Activated CD4-positive, alpha-beta T cell treated with anti-CD3 and anti-CD28 coated beads for 4 hours (primary cell): ENCODE measurements at places on chromosomes 4 and X.

- DNase-seq, result no peak
These were observed 9.8 kb upstream of the FAM3A start for GRCh38 chrX:154525606-154526490.

DNA sequence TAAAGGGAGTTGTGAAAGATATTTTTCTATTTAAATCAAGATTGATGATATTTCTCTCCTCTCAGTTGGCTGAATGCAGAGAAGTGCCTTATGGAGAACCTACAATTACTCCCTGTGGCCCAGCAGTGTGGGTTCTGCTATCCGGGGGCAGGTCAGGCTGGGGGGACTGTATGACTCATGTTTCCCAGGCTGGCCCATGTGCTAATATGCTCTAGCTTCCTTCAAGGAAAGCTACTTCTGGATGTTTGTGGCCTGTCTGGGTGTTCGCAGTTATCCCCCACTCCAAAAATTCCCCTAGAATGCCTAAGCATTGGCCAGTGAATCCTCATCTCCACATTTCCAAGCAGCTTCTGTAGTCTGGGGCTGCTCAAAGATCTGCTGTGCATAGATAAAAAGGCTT lies 58.9 kb upstream of the SPP1 start:
- DNase-seq, result no peak

- DNase-seq, result no peak
These were observed 14.2 kb upstream of the RPS6KA3 start for GRCh38 chrX:20280938-20281337.

DNA sequence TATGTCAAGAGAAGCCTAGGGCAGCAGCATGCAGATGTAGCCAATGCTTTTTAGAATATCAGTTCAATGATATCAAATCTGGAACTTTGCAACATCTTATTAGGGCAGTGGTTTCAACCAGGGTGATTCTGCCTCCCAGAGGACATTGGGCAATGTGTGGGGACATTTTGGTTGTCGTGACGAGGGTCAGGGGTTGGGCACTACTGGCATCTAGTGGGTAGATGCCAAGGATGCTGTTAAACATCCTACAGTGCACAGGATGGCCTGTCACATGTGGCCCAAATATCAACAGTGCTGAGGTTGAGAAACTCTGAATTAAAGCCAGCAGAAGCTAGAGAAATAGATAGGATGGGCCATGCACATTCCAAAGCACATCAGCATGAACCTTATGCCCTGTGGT lies 152.3 kb downstream of the AMELX start:
- no peak for DNase-seq

GRCh38 chr4:8200302-8200975 lies 1.3 kb downstream of the SH3TC1 start:
- peak; percentile 35 for DNase-seq

- DNase-seq, result no peak
These were observed 98.2 kb upstream of the CBR4 start for GRCh38 chr4:169108303-169108702.

DNA sequence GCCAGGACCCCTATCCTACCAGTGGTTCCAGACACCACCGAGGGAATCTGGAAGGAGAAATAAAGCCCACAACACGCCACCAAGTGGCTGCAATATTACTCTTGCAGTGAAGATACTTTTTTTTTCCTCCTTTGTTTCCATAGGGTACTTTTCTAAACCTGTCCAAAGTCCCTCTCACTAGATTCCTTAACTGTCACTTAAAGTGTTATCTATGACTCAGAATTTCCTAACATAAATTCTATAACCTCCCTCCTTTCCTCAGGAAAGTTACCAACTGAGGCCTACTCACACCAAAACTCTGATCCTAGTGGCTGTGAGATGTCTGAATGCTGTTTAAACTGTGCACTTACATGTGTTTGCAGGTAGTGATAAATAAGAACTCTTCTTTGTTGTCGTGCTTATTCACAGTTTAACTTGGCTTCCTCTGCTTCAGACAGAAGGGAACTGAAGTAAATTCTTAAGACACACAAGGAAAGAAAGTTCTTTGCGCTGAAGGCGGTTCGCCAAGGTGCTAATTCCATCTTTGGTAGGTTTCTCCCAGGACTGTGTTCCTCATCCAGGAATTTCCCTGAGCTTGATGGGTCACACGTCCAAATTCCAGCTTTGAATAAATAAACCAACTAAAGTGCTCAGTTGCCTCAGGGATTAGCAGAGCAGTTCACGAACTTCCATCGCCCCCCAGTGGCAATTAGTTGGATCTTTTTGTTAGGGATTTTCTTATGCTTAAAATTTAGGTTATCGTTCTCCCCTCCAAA lies 10.7 kb upstream of the HCCS start:
- DNase-seq, result no peak

DNA sequence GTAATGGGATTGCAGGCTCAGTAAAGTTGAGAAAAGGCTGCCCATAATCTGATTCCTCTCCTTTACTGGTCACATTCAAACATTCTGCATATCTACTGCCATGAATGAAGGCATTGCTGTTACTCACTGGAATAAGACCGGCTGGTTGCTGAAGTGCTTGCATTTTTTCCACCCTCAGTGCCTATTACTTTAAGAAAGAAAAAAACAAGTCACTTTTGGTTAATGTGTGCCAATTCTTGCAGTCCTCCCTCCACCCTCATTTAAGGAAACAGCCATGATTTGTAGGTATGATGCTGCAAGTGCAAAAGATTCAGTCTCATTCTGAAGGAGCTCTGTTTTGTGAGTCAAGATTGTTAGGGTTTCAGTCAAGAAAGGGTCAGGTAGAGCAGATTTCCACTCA lies 94.9 kb downstream of the EMCN start:
- no peak for DNase-seq

DNA sequence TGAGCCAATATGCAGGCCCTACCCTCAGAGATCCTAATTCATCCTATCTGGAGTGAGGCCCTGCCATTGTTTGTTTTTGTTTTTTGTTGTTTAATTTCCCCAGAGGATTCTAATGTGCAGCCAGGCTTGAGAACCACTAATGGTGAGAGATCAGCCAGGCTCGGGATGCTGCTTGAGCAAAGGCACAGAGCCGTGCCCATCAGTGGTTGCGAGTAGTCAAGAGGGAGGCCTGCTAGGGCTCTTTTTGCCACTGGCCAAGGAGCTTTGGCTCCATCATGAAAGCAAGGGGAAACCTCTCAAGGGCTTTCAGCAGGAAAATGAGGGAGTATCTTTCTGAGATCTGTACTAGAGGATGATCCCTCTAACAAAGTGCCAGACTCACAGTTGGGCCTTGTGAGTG lies 2.7 kb downstream of the TCEANC start:
- no peak for DNase-seq

- no peak for DNase-seq
These were observed 626.7 kb upstream of the FRG1 start for GRCh38 chr4:189313861-189314513.

DNA sequence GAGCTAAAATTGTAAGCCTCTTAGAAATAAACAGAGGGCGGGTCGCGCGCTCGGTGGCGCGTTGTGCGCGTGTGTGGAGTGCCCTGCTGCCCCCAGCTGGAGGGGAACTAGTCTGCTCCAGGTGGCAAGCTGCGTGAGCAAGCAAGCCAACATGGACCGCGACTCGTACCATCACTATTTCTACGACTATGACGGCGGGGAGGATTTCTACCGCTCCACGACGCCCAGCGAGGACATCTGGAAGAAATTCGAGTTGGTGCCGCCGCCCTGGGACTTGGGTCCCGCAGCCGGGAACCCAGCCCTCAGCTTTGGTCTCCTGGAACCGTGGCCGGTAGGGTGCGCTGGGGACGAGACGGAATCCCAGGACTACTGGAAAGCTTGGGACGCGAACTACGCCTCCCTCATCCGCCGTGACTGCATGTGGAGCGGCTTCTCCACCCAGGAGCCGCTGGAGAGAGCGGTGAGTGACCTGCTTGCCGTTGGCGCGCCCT lies 66.1 kb downstream of the DNAAF6 start:
- peak; percentile 1 for DNase-seq

DNA sequence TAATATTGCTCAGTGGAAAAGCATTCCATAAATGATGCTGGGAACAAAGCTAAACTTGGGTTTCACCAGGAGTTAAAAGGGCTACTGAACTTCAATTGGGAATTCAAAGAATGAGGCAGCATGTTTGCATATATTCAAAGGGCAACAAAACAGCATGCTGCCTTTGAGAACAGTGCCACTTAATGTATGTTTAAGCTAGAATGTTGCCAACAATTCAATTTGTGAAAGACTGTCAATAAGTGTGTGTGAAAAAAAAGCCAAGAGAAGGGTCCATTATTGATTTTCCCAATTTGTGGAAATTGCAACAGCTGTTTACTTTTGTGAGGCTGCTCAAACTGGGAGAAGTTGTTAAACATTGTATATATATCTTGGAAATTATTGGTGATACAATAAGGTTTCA lies 701.9 kb upstream of the ACTRT1 start:
- DNase-seq, result no peak

GRCh38 chr4:71133491-71133890 lies 140.0 kb downstream of the DCK start:
- DNase-seq, result no peak

DNA sequence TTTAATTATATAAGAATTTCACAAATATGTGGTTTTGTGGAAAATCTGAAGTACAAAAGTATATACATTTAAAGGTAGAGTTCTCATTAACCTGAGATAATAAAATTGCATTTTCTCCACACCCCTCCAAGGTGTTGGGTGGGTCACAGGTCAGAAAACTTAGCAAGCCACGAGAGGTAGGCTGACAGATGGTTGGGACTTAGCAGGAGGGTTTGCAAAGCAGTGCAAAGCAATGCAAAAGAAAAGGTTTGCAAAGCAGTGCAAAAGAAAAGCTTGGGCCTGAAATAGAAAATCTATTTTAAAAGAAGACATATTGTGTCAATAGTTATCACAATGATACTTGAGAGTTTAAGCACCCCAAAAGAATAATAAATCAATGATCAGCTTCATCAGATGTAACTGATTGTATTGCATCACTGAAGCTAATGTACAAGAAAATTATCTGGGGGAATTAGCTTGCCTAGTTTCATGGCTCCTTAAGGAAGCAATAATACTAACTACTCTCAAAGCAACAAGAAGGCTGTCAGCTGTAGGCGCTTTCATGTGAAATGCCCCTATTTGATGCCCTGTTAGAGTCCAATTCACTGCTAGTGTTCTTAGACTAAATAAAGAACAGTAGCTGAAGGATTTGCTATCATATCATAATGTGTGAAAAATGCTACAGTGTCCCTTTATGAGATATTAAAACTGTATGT lies 319.5 kb downstream of the KCNIP4 start:
- DNase-seq, result no peak
